ENCODE measurements at places on chromosomes 6 and 20.
A peak's percentile ranks its signal among the peaks of the same experiment; 100 is the strongest.

DNA sequence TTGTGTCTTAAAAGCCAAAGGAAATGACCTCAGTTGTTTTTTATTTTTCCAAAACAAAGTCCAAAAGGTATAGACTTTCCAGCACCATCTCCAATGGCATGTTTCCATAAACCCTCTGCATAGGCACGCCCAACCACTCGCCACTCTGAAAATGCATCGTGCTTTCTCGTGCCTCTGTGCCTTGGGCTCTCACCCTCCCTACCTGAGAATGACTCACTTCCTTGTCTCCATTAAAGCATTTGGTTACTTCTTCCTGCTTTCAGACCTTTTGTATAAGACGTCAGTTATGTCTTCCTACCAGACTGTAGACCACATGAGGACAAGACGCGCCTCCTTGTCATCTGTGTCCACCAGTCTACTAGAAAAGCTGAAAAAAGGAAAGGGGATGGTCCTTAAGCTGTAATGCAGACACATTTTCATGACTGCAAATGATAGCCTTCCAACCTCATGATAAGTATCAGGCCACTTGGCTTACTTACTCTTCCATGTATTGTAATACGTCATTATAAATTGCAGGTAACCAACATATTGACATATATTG, 61.2 kb upstream of the CDYL start:
- DNase-seq: no peak

- no peak for DNase-seq
Observed at GRCh38 chr6:32189069-32189741, 797 bp downstream of the PBX2 start.

DNA sequence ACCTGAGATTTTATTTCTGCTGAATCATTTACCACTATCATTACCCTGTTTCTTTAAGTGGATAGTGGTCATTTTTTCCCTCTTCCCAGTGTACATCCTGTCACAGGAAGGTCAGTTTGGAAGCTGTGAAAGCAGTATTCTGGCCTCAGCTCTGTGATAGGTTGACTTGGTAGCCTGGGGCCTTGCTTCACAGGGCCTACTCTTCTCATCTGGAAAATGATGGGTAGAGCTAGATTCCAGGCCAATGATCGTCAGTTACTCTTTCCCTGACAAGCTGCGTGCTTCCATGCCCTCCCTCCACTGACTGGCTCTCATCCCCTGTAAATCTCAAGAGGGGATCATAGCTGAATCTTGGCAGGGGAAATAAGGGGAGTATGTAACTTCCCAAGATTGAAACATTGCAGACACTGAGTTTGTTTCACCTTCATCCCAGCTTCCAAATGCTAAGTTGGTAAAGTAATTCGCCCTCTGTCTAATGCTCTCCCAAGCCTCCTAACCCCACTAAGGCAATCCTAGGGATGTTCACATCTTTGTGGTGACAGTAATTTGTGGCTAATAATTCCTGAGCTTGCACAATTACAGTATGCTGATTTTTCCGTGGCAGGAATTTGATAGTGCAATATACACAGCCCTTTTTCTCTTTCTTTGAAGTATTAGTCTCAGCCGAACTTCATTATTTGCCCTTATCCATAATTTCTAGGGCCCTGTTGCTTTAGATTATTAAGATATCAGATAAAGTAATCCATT, 51.2 kb downstream of the VAPB start:
- DNase-seq: no peak

GRCh38 chr6:147057188-147057587, 147.0 kb upstream of the STXBP5 start:
- DNase-seq: no peak

GRCh38 chr6:6752129-6752528, 163.6 kb downstream of the LY86 start:
- no peak for DNase-seq

DNA sequence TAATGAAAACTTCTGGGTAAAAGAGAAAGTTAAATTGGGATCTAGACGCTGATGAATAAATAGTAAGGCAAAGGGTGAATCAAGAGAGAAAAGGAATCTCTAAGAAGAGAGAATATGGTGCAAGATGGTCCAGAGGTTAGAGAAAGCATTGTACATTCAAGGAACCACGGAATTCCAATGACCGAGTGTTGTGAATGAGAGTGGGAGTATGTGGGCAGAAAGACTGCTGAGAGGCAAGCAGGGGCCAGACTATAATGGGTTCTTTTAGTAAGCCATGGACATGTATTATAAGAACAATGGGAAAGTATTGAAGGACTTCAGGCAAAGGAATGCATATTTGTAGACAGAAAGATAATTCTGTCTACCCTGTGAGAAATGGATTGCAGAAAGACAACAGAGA, 45.2 kb downstream of the SPTLC3 start:
- DNase-seq: no peak

DNA sequence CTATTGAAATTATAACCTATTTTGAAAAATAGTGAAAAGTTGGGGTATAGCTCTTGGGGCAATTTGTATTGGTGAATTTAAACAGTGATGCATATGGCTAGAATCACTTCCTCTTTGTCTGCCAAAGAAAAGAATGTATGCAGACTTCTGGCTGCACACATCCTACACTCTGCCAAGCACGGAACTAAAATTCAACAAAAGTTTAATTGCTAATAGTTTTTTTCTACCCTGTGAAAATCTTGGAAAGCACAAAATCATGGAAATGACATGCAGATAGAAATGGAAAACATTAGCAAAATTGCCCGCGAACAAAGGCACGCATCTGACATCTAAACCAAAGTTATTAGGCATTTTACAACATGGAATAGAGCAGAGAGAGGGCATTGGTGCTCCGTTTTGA, 106.4 kb upstream of the PDE10A start:
- DNase-seq: no peak

DNA sequence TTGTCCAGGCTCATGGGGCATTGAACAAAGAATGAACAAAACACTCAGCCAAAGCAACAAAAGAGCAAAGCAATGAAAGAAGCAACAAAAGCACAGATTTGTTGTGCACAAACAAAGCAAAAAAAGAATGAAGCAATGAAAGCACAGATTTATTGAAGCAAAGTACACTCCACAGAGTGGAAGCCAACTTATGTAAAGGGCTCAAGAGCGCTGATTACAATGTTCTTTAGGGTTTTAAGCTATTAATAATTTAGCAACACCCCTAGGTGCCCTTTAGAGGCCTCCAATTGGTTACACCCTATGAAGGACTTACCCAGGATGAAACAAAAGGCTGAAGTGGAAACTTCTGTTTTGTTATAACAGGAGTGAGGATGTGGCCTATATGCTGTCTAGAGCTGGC, 179.2 kb upstream of the PROKR2 start:
- no peak for DNase-seq

DNA sequence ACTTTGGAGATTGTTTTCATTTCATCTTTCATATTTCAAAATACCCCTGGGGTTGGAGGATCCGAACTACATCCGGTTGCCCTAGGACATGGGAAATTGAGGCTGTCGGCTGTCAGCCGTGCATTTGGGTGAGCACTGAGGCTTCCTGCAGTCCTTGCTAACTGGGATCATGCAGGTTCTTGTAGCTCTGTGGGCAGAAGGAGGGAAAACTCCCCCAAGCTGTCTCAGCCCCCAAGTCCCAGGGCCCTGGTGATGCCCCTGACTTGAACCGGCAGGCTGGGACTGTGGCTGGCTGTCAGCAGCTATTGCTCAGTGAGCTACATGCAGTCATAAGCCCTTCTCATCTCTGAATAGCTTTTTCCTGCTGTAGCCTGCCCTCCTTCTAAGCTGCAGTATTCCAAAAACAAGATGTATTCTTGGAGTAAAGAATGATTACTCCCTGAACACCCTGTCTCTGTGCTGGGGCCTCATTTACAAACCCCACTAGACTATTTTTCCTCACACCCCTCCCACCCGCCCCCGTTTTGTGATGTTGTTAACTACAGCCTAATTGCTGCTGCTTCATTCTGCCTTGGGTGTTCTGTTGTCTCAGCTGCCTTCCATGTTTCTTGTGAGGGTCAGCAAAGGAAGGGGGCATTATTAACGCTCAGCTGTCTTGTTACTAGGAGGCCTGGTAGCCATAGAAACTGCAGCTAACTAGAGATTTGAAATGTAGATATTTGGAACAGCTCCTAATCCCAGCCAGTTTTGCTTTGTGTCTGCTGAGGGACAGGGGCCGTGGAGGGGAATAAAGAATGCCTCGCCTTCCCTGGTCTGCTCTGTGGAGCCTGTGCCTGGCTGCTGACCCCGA, 18.1 kb downstream of the MTRES1 start:
- DNase-seq: no peak

GRCh38 chr6:118218156-118218555, 311.1 kb downstream of the SLC35F1 start:
- no peak for DNase-seq

DNA sequence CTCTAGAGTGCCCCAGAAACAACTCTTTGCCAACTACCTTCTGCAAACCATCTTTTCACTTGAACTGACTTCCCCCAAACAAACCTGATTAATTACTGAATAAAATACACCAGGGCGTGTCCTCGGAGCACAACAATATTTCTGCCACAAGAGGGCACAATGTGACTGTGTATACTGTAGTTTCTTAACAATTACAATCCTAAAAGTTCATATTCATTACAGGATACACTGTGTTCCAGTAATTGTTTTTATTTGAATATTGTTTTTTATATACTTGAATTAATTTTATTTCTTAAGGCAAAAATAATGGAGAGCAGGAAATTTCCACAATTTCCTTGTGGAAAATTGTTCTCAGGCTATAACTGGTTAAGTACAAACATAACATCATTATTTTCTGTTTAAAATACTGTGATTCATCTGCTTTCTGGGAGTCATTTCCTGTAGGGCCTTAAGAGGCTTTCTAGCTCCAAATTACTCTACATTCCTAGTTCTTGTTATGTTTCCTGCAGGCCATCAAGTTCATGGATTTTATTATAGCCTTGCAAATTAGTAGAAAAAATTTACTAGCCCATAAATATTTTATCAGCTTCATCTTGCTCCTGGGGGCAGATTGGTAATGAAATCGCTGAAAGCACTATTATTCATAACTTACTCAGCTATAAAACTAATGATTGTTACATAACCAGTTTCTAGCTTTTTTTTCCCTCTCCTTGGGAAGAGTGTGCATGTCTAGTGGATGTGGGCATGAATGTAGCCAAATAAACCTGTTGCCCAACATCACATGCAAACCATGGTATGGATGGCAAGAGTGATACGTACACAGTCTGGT, 51.9 kb upstream of the SLC22A16 start:
- DNase-seq: peak; percentile 33

- DNase-seq: no peak
Observed at GRCh38 chr20:47544240-47544639, 42.6 kb downstream of the NCOA3 start.

DNA sequence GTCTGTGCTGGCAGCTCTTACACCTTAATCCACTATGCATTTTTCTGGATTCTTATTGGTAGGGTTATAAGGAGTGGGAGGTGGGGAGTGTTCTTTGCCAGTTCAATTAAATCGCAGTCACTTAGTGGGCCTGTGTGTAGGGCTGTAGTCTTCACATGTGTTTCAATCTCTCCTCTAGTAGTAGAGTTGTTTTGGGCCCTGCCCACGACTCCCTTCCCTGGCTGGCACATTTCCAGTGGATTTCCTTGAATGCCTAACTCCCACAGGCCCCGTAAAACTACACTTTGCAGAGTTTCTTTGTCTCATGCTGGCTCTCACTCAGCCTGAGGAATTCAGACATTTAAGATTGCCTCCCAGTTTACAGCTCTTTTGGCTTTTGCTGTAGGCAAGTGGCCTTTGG, 414.0 kb upstream of the OPRM1 start:
- DNase-seq: no peak
